Esophagus squamous epithelium (tissue), 5 donors: ENCODE measurements at places on chromosomes 12 and 14. TPM values are rescaled to one million over a fixed set of nuclear protein-coding genes. Genes with fewer than 3 reads are reported as not detected.
A peak's percentile ranks its signal among the peaks of the same experiment; 100 is the strongest.

DNA sequence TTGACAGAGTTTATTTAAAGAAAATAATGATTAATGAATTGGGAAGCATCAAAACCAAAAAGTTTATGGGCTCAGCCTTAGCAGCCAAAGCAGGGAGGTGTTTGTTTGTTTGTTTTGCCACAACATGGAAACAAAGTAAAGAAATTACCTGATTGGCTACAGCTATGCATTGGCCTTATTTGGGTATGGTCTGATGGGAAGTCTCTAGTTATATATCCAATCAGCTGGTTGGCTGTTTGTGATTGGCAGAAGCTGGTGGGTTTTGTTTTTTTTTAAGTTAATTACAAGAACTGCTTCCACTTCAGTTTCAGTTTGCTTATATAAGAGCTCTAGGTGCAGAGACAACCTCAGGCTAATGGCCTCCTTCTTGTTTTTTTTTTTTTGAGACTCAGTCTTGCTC lies 4.6 kb upstream of the LEMD3 start:
- H3K4me3 ChIP-seq: no peak overlapping the region
- DNase-seq: no peak
- H3K27ac ChIP-seq: no peak overlapping the region
- no peaks in the 10 kb centered on the region for H3K36me3 ChIP-seq
- no peaks in the 10 kb centered on the region for H3K4me1 ChIP-seq
- H3K27me3 ChIP-seq: no peaks in the 10 kb centered on the region

- H3K4me3 ChIP-seq: no peak overlapping the region
- H3K36me3 ChIP-seq: no peaks in the 10 kb centered on the region
- H3K4me1 ChIP-seq: no peaks in the 10 kb centered on the region
- H3K27me3 ChIP-seq: no peaks in the 10 kb centered on the region
Measured at GRCh38 chr12:76108356-76108755, 23.9 kb upstream of the NAP1L1 start.

TAS2R46 gene
- not detected for total RNA-seq

DNA sequence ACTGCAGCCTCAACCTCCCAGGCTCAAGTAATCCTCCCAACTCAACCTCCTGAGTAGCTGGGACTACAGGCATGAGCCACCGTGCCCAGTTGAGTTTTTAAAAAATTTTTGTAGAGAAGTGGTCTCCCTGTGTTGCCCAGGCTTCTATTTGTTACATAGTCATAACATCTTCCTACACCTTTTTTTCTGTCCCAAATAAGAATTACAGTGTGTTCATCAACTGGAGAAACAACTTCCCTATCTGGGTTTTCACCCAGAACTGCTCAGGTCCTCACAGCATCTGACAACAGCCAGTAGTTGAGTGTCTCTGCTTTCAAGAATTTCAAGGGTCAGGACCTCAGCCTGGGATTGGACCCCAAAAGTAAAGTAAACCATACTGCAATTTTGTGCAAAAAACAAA lies 235.2 kb upstream of the AMIGO2 start:
- H3K4me3 ChIP-seq: no peak overlapping the region
- H3K36me3 ChIP-seq: no peaks in the 10 kb centered on the region
- DNase-seq: no peak
- no peaks in the 10 kb centered on the region for H3K4me1 ChIP-seq
- no peaks in the 10 kb centered on the region for H3K27me3 ChIP-seq
- no peak overlapping the region for H3K27ac ChIP-seq

DNA sequence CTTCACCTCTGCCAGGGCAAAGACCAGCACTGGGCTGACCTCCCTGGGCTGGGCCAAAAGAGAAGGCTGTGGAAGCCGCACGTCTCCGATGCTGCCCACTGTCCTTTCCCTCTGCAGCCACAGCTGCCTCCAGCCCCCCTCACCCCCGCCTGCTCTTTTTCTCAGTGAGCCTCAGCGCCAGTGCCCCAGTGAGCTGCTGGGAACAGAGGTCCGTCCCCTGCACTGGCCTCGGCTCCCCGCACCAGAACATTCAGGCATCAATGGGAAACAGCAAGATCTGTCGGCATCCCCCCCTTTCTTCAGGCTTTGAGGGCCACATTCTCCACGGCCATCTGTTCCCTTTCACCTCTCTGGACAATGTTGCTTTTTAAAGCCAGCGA lies 398.1 kb downstream of the ZFP36L1 start:
- H3K27me3 ChIP-seq: no peaks in the 10 kb centered on the region
- no peak for DNase-seq
- no peak overlapping the region for H3K4me3 ChIP-seq
- H3K36me3 ChIP-seq: no peaks in the 10 kb centered on the region

GRCh38 chr12:34625116-34625515 lies 602.8 kb downstream of the ALG10 start:
- H3K4me1 ChIP-seq: no peaks in the 10 kb centered on the region
- DNase-seq: no peak
- no peak overlapping the region for H3K27ac ChIP-seq
- H3K4me3 ChIP-seq: no peak overlapping the region
- no peaks in the 10 kb centered on the region for H3K36me3 ChIP-seq
- no peaks in the 10 kb centered on the region for H3K27me3 ChIP-seq

IAPP gene
- total RNA-seq: not detected

DNA sequence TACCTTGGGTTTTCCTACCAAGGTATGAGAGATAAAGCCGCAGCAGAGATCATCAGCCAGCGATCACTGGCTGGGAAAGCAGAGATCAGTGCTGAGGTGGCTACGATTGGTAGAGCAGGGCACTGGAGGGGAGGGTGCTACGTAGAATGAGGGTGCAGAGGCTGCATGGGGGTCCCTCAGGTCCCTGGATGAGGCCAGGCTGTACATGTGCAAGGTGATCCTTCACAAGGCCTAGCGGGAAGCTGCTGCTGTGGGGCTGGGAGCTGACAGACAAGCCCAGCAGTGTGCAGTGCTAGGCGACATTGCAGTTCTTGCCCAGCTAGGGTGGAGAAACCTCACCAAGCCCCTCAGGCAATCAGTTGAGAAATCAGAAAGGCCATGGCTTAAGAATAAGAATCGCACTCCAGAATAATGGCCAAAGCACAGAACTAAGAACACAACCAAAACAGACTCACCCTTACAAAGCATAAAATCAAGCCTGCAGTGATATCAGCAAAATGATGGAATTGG lies 37.2 kb upstream of the GPR132 start:
- H3K27me3 ChIP-seq: no peaks in the 10 kb centered on the region
- H3K4me3 ChIP-seq: no peak overlapping the region
- H3K36me3 ChIP-seq: no peaks in the 10 kb centered on the region
- no peak overlapping the region for H3K27ac ChIP-seq

- no peak for DNase-seq
- H3K36me3 ChIP-seq: peaks cover 6% of the 10 kb centered on the region
- H3K27me3 ChIP-seq: no peaks in the 10 kb centered on the region
- peaks cover 9% of the 10 kb centered on the region for H3K4me1 ChIP-seq
- H3K4me3 ChIP-seq: no peak overlapping the region
Measured at GRCh38 chr12:122635471-122635870, 67.7 kb downstream of the HCAR2 start.

RNU4-1 gene
- total RNA-seq: under 0.01 TPM

DNA sequence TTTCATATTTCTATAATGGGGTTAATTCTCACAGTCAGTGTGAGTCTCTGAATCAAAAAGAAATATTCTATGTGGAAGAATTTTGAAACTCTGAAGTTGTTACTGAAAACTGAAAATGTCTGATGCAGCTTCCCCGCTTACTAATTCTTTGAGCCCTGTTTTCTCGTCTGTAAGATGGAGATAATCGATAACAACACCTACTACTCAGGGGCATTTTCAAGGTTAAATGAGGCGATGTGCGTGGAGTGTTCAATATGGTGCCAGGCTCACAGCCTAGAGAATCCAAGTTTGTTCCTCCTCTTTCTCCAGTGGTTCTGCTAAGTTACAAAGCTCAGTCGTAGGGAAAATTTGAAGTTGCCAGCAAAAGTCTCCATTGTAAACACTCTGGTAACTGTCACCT lies 391.4 kb downstream of the FUT8 start:
- no peak overlapping the region for H3K4me3 ChIP-seq
- no peaks in the 10 kb centered on the region for H3K27me3 ChIP-seq
- no peaks in the 10 kb centered on the region for H3K36me3 ChIP-seq

DNA sequence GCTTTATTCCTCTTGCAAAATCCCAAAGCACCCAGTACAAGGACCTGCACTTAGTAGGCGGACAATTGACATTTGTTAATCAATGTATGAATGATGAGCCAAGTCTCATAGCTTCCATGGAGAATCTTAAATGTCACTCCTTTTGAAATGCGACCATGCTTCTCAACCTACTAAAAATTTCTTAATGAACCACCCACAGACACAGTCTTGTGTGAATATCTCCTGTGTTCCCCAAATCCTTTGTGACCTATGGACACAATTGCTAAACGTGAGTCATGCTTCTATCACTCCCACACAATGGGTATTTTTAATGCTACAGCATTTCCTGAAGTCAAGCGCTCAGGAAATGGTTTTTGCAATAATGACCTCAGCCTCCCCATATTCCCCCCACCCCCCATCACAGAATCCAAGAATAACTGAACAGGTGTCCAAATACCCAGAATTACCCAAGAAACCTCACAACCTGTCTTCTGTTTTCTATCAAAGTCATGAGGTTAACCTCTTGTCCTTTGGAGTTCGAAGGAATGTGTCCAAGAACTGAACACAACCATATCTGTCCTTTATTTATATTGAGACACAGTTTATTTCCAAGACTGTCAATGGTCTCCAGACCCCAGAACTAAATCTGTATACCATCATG lies 163.6 kb upstream of the PLEKHG7 start:
- DNase-seq: no peak
- H3K36me3 ChIP-seq: no peaks in the 10 kb centered on the region
- H3K4me3 ChIP-seq: no peak overlapping the region
- H3K27me3 ChIP-seq: no peaks in the 10 kb centered on the region
- H3K27ac ChIP-seq: peak overlapping the region; percentile 26

- H3K4me1 ChIP-seq: peaks cover 25% of the 10 kb centered on the region
- no peaks in the 10 kb centered on the region for H3K36me3 ChIP-seq
- H3K4me3 ChIP-seq: no peak overlapping the region
- H3K27me3 ChIP-seq: no peaks in the 10 kb centered on the region
Measured at GRCh38 chr12:13222076-13222475, 25.6 kb downstream of the EMP1 start.

DNA sequence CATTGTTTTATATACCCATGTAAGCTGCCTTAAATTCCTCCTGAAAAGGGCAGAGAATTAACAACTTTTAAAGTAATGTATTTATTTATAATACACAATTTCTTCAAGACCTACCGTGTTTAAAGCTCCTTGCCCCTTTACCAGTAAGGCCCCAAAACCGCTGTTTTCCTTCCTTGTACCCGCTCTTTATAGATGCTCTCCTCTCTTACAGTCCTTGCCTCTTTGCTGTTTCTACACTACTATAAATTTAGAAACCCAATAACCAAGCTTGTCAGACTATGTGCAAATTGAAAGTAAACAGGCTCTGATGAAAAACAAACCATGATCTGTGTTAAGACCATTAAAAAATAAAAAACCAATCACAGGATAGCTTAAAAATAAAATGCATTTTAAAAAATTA lies 3.9 kb downstream of the MPHOSPH9 start:
- H3K27me3 ChIP-seq: no peaks in the 10 kb centered on the region
- H3K4me1 ChIP-seq: peaks cover 6% of the 10 kb centered on the region
- no peak overlapping the region for H3K27ac ChIP-seq
- no peak for DNase-seq
- no peak overlapping the region for H3K4me3 ChIP-seq

CCNT1 gene
- total RNA-seq: 17.4 TPM

DNA sequence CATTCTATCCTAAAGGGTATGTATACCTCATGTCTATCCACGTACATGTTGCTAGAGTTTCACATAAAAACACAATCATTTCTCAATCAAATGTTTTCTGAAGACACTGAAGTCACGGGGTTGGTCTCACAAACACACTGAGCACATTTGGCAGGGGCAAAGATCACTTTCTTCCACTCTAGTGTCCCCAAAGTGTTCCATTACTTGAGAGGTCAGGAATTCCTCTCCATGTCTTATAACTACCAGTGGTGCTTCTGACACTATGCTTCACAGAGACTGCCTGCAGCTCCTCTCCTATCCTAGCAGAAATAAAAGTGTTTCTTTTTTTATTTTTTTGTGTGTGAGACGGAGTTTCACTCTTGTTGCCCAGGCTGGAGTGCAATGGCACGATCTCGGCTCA lies 19.1 kb downstream of the ZFYVE1 start:
- H3K36me3 ChIP-seq: no peaks in the 10 kb centered on the region
- no peak for DNase-seq
- H3K27ac ChIP-seq: peak overlapping the region; percentile 74
- H3K4me1 ChIP-seq: peaks cover 3% of the 10 kb centered on the region

- peaks cover 9% of the 10 kb centered on the region for H3K4me1 ChIP-seq
- H3K4me3 ChIP-seq: no peak overlapping the region
- no peaks in the 10 kb centered on the region for H3K27me3 ChIP-seq
- DNase-seq: no peak
- no peaks in the 10 kb centered on the region for H3K36me3 ChIP-seq
- no peak overlapping the region for H3K27ac ChIP-seq
Measured at GRCh38 chr14:65258391-65258790, 154.1 kb upstream of the FUT8 start.

ALDH2 gene
- total RNA-seq: 90.0 TPM

GRCh38 chr12:48023386-48023785 lies 19.1 kb upstream of the COL2A1 start:
- H3K4me1 ChIP-seq: no peaks in the 10 kb centered on the region
- DNase-seq: no peak
- H3K27ac ChIP-seq: no peak overlapping the region
- no peaks in the 10 kb centered on the region for H3K36me3 ChIP-seq
- H3K4me3 ChIP-seq: no peak overlapping the region

DNA sequence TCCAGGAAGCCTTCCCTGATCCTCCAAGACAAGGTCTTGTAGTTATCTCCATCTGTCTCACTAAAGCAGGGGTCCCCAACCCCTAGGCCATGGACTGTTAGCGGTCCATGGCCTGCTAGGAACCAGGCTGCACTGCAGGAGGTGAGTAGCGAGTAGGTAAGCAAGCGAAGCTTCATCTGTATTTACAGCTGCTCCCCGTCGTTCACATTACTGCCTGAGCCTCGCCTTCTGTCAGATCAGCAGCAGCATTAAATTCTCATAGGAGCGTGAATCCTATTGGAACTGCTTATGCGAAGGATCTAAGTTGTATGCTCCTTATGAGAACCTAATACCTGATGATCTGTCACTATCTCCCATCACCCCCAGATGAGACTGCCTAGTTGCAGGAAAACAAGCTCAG lies 12.4 kb upstream of the NFYB start:
- no peaks in the 10 kb centered on the region for H3K27me3 ChIP-seq
- H3K4me3 ChIP-seq: no peak overlapping the region
- H3K27ac ChIP-seq: no peak overlapping the region
- H3K36me3 ChIP-seq: no peaks in the 10 kb centered on the region
- no peak for DNase-seq

GRCh38 chr14:49581209-49582112 lies 4.7 kb downstream of the RPS29 start:
- no peak for DNase-seq
- peaks cover 4% of the 10 kb centered on the region for H3K36me3 ChIP-seq
- H3K27me3 ChIP-seq: no peaks in the 10 kb centered on the region
- peak overlapping the region; percentile 66 for H3K27ac ChIP-seq
- no peak overlapping the region for H3K4me3 ChIP-seq

GRCh38 chr12:67909681-67910080 lies 79.6 kb upstream of the IFNG-AS1 start:
- DNase-seq: no peak
- H3K4me1 ChIP-seq: peaks cover 5% of the 10 kb centered on the region
- no peaks in the 10 kb centered on the region for H3K27me3 ChIP-seq
- no peaks in the 10 kb centered on the region for H3K36me3 ChIP-seq
- no peak overlapping the region for H3K4me3 ChIP-seq
- H3K27ac ChIP-seq: no peak overlapping the region

KLRG1 gene
- 0.83 TPM for total RNA-seq
